ENCODE measurements at places on chromosomes 5 and 9. TPM values are rescaled to one million over a fixed set of nuclear protein-coding genes. Genes with fewer than 3 reads are reported as not detected.

Gene DMRT3
- total RNA-seq = not detected

Gene PAXX
- total RNA-seq = 18.8 TPM

Gene CTXN3
- under 0.01 TPM for total RNA-seq

Gene DDX4
- not detected for total RNA-seq

Gene TMEM174
- not detected for total RNA-seq

Gene FBXL7
- total RNA-seq = 4.0 TPM

Gene LTC4S
- not detected for total RNA-seq

Gene TLR4
- total RNA-seq = 32.8 TPM

Gene DMRT2
- total RNA-seq = not detected

Gene MEGF10
- 0.97 TPM for total RNA-seq

Gene WDR38
- total RNA-seq = not detected

Gene C9orf50
- total RNA-seq = not detected

Gene PANK3
- 45.1 TPM for total RNA-seq

Gene KCNMB1
- 0.32 TPM for total RNA-seq

Gene BSPRY
- total RNA-seq = not detected

Gene FCN2
- total RNA-seq = not detected

Gene FBP2
- not detected for total RNA-seq

Gene TLX3
- not detected for total RNA-seq

Gene ZFP2
- total RNA-seq = 0.65 TPM

Gene PCDHA2
- 0.15 TPM for total RNA-seq

Gene IL3
- not detected for total RNA-seq

Gene CDC42SE2
- 39.0 TPM for total RNA-seq

Gene ALDOB
- total RNA-seq = not detected

Gene SPINK13
- total RNA-seq = not detected

Gene TSSK1B
- not detected for total RNA-seq

Gene EIF4E1B
- total RNA-seq = not detected

Gene MRPL41
- total RNA-seq = 45.3 TPM

Gene C5orf52
- not detected for total RNA-seq

Gene UBLCP1
- total RNA-seq = 17.5 TPM

Gene FRMD3
- 0.76 TPM for total RNA-seq

Gene PCDHB2
- under 0.01 TPM for total RNA-seq

Gene LCN9
- not detected for total RNA-seq

Gene ITGA1
- total RNA-seq = 4.4 TPM

Gene CDKN2B
- 14.9 TPM for total RNA-seq
